ENCODE measurements at places on chromosomes 5 and 9.

DNA sequence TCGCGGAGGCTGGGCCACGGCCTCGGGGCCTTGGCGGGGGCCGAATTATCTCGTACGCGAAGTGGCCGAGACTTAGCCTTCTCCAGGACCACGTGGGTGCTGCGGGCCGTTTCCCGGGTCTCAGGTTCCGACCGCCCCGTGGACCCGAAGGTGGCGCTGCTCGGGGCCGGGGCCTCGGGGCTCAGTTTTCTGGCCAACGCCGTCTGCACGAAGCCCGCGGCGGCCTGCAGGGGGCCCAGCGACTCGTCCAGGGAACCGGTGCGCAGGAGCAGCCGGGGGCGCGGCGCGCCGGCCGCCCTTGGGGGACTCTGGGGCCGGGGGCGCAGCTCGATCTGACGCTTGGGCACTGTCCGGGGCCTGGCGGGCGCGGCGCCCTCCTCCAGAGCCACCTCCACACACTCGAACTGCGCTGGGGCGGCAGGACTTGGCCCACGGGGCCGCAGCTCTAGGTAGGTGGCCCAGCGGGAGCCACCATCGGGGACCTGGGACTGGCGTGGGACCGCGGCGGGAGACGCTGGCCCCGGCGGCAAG lies 716 bp downstream of the PROB1 start:
- DNase-seq: no peak

GRCh38 chr5:103224894-103225246 lies 33.7 kb upstream of the MACIR start:
- DNase-seq: no peak

DNA sequence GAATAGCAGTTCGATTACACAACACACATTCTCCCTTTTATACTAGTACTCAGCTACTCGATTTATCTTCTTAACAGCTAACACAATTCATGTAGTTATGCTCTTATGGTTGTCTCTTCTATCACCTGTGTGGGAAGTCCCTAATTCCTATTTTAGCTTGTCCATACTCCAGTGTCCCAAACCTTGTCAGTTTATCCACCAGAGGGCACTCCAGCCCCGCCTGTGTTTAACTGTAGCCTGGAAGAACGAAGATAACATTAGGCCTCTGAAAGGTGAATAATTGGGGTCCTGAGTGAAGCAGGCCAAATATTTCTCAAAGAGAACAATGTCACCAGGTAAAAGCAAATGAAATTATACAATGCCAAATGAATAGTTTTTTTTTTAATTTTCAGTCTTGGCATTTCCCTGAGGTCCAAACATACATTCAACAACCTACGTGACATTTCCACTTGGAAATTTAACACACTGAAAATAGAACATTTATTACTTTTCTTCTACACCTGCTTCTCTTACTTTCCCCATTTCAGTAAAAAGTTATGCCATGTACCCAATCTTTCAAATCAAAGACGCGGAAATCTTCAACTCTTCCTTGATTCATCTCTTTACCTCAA lies 560.7 kb downstream of the HTR1A start:
- no peak for DNase-seq

GRCh38 chr9:77475641-77476473 lies 172.3 kb downstream of the GNA14 start:
- no peak for DNase-seq
